Right ventricle myocardium superior (tissue), 1 donor: ENCODE measurements at places on chromosomes 13 and 19. TPM values are rescaled to one million over a fixed set of nuclear protein-coding genes. Genes with fewer than 3 reads are reported as not detected.
A peak's percentile ranks its signal among the peaks of the same experiment; 100 is the strongest.

The ZNF491 gene
- 3.1 TPM for total RNA-seq

The SCAF1 gene
- total RNA-seq = 42.0 TPM

The SERPINE3 gene
- total RNA-seq = not detected

The ZNF728 gene
- total RNA-seq = 4.1 TPM

The FBXO27 gene
- total RNA-seq = 13.0 TPM

The UBE2L5 gene
- total RNA-seq = not detected

The KATNAL1 gene
- 37.8 TPM for total RNA-seq

The CPB2 gene
- not detected for total RNA-seq

- DNase-seq = no peak
Observed at GRCh38 chr13:99356012-99356261, 48.7 kb upstream of the GPR183 start.

DNA sequence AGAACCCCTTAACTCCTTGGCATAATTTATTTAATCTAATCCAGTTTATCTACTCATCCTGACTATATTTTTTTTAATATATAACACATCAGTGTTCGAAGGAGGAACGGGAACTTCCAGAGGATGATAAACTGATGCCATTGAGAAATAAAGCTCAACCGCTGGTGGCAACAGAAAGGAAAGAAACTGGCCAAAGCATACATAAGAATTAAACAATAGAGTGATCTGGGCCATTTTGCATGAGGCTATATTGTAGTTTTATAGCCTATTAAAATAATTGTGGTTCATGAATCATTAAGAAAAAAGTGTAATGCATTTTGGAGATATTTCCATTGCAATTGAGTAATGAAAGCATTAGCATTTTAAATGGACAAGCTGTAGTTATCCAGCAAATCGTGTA, 94.2 kb downstream of the FRY start:
- no peak for DNase-seq

- DNase-seq = no peak
Observed at GRCh38 chr13:60019119-60019993, 144.4 kb downstream of the DIAPH3 start.

DNA sequence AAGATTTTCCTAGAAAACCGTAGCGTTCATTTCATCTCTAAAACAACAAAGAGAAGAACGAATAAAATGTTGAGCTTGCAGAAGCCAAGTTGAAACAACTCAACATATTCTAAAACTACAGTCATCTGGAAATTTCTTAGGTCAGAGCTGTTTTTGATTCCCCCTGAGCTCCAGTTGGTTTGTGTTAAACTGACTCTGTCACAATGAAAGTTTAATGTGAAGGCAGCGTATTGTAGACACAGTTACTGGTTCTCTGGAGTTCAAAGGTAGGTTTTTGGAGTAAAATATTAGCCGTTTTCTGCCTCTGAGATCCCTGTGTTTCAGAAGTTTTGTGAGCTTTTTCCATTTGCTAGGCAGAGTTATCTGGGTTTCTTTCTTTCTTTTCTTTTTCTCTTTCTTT, 2.2 kb downstream of the ARHGEF7 start:
- no peak for DNase-seq

- DNase-seq = no peak
Observed at GRCh38 chr13:67519356-67519755, 289.2 kb upstream of the PCDH9 start.

- DNase-seq = no peak
Observed at GRCh38 chr13:42401376-42401775, 129.4 kb downstream of the AKAP11 start.

DNA sequence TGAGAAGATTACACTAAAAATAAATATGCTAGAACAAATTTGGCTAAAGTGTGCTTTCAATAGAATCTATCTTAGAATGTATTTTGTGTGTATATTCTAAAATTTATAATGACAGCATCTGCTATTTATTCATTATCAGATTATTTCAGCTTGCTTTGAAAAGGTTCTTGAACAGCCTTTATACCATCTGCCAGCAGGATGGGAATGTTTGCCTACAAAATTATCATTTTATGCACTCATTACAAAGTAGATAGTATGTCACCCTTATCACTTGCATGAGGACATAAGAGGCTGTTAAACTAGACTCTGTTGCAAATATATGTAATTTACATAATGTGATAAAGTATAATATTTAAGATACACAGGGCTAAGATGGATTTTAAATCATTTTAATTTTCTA, 1286.9 kb upstream of the PCDH20 start:
- no peak for DNase-seq

DNA sequence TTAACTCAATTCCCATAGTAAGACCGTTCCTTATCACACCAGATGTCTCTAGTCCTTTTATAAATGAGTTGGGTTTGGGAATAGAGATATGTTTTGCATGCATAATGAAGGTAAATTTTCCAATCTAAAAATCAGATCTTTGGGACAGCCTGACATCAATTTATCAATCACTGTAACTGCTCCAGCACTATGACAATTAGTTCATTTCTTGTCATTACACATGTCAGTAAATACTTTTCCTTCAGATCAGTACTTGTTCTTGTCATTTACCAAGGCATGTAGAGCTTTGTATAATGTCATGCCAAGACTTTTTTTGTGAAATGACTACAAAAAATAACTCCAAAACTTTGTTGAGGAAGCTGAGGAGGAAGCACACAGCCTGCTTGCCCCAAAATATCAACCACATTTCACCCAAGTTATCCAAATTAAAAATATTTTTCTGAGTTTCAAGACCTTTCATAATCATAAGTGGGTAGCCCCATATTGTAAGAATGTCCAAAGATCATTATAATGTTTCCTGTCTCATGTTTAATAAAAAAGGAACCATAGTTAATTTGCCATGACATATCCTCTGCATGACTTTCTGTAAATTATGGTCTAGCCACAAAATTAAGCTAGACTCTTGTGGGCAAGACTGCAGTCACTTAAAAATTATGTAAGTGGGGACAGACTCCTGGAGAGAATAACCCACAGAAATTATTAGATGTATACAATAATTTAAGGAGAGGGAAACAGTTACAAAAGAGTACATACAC, 586.8 kb downstream of the TBC1D4 start:
- DNase-seq = no peak

DNA sequence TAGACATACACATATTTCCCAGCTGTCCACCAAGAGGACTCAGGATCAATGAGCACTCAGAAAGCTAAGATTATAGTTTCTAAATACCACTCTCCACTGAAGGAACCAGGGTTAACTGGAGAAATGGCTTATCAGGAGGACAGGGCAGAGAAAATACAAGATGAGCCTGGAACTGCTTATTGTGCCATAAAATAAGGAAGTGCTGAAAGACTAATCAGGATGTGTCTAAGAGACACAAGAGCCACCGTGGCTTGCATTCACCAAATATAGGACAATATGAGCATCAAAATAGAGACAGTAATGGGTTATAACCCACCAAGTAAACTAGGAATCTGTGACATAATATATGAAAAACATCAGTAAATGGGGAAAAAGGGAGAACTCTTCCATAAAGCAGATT, 32.8 kb downstream of the KLF12 start:
- no peak for DNase-seq

- DNase-seq = no peak
Observed at GRCh38 chr13:91305652-91306051, 41.8 kb upstream of the MIR17HG start.

DNA sequence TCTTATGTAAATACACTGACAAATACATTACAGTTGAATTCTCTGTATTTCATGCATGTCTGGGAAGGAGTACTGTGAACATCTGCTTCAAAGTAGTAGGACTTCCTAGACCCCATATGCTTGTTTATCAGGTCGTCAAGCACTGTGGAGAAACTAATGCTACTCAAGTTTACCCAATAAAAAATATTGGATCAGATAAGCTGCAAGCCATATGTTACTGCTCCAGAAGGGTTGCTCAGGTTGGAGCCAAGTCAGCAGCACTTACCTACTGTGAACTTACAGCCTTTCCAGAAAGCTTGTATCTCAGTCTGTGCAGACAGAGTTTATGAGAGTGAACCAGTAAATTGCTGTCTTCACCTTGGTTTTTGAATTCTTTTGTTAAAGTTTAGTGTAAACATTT, 36.2 kb downstream of the SLAIN1 start:
- no peak for DNase-seq

DNA sequence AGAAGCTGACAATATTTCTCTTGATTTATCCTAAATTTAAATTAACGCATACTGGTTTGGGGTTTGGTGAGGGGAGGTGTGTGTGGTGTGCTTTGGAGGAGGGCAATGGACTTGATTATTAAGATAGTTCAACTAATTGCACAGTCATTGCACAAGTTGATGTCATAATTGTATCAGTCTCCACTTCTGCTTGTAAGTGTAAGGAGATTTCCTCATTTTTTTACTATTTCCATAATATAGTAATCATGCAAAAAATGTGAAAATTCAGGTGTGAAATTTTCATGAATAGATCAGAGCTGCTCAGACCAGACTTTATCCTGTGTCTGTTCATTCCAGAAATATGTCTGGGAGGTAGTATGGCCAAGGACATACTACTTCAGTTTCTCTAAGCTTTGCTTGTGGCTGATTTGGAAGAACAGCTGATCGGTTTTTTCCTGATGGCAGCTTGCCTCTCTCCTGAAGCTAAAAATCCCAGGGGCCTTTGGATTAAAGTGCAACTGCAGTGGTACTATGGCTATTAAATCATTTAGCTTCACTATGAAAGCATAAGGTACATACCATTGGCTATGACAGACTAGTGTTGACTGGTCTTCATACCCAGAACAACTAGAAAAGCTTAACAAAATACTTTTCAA, 201.8 kb upstream of the MIR17HG start:
- no peak for DNase-seq

DNA sequence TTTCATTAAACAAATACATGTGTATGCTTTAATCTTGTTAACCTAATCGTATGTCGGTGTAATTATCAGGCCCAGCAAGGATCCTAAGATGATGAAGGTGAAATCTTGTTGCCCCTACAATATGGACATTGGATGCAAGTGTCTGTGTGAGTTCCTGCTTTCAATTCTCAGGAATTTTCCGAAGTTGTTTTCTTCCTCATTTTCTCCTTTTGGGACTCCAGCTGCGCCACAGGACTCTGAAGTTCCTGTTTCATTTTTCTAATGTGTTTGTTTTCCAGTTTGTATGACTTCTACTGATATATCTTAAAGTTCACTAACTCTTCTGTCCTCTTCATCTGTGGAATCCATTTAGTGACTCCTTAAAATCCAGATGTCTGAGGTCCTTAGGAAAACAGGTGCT, 11.9 kb upstream of the OR7D2 start:
- no peak for DNase-seq

DNA sequence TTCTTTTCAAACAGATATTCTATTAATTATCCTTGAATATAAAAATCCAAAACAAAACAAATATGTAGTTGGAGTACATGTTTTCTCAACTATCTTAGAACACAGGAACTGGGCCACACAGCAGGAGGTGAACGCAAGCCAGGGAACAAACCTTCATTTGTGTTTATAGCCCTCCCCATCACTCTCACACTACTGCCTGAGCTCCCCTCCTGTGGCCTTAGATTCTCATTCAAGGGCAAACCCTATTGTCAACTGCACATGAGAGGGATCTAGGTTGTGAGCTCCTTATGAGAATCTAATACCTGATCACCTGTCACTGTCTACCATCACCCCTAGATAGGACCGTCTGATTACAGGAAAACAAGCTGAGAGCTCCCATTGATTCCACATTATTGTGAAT, 427.1 kb upstream of the PRR20A start:
- no peak for DNase-seq

DNA sequence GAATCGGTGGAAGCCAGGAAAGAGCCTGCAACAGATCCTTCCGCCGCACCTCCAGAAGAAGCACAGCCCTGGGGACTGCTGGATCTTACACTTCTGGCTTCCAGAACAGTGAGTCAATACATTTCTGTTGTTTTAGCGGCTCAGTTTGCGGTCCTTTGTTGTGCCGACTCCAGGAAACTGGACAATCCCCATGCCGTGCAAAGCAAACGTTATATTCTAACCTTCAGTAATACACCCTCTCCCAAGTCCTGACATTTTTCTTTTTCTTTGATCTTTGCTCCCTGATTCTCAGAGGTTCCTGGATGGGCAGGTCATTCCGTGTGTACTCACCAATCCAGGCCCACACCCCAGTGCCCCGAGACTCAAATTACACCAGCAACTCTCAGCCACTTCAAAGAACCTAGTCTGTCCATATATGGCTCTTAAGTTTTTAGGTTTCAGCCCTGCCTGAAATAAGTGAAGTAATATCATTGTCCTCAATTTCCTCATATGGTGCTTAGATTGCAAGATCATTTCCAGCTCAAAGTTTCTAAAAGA, 387.1 kb upstream of the SGCG start:
- no peak for DNase-seq

GRCh38 chr13:76683854-76684253, 202.4 kb downstream of the KCTD12 start:
- no peak for DNase-seq

DNA sequence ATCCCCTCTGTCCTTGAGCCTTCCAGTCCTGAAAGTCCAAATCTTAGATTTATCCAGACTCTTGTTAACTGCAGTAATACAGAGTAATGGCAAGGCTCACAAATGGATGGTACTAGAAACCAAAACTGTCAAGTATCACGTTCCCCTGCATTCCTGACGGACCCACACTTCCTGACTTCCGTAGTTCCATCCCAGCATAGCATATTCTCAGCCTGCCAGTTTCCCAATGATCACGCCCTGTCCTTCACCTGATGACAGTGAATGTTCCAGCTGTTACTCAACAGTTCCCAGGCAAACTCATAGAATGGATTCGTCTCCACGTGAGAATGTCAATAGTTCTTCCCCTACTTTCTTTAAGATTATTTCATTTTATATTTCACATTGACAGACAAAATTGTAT, 33.6 kb downstream of the SLC7A1 start:
- DNase-seq = no peak

DNA sequence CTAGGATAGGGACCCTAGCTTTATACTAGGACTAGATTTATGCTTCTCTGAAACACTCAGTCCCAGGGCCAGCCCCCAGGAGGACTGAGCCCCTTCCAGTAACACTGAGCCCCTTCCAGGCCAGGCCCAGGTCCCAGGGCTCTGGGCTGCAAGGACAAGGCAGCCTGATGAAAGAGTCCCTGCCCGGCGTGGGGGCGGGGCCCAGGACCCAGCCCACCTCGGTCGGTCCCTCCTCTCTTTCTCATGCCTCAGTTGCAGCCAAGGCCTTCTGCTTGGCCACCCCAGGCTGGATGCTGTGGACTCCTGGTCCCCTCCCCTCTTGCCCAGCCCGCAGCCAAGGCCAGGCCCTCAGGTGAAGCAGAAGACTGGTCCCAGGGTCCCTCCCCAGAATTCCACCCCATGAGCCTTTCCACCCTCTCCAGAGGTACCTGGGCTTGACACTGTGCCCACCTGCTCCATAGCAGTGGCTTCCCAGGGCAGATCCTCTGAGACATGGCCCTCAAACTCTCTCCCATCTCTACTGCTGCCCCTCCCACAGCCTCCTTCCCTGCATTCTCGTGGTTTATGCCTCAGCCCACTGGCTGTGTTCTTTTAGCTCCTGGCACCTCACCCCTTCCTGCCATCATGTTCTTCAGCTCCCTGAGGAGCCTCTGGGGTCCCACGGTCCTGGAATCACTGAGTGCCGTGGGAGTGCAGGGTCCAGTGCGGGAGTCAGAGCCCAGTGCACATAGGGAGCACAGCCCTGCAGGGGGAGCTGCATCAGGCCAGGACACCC, 53.6 kb upstream of the C1QTNF9B start:
- DNase-seq = peak; percentile 27
